ENCODE measurements at places on chromosomes 5 and 9. TPM values are rescaled to one million over a fixed set of nuclear protein-coding genes. Genes with fewer than 3 reads are reported as not detected.

The BTNL8 gene
- total RNA-seq, result not detected

GRCh38 chr9:137253717-137254623 is 1.2 kb upstream of the NELFB start:
- DNase-seq, result no peak
- H3K4me1 ChIP-seq, result no peaks in the 10 kb centered on the region
- no peaks in the 10 kb centered on the region for H3K27me3 ChIP-seq
- H3K36me3 ChIP-seq, result peaks cover 33% of the 10 kb centered on the region
- H3K4me3 ChIP-seq, result peak overlapping the region; percentile 82

The GTF2H2 gene
- total RNA-seq, result 19.4 TPM

GRCh38 chr5:96941140-96941539 is 5.3 kb downstream of the LNPEP start:
- H3K27me3 ChIP-seq, result no peaks in the 10 kb centered on the region
- H3K27ac ChIP-seq, result no peak overlapping the region
- H3K36me3 ChIP-seq, result peaks cover 9% of the 10 kb centered on the region
- no peak for DNase-seq
- peaks cover 34% of the 10 kb centered on the region for H3K4me1 ChIP-seq

DNA sequence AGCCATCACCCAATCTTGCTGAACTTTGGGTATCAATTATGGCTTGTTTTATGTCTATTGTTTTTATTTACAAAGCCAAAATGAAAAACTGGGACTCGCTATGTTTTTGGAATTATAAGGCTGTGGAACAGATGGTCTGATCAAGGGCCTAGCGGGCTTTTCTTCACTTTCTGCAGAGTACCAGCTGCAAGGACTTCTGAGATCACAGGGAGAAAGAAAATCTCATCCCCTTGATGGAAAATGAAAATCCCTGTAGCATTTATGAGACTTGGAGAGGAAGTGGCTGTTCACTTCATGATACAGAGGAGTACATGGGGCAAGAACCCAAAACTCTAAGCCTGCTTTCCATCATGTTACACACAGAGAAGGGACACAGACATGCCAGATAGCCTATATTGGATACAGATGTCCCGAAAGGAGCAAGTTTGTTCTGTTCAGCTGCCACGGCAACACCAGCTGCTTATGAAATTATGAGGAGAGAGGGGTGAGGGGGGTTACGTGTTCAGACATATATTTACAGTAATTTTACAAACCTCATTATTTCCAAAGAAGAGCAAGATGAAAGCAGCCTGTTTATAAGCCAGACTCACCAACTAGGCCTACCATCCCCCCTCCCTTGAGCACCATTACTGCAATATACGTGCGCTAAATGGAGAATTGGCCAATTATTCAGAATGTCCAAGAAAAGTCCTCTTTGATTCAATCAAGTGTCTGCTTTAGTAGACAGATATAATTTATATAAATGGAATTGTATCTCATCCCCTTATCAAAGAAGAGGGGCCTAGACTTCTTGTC is 220.0 kb downstream of the MARCHF11 start:
- DNase-seq, result no peak
- no peaks in the 10 kb centered on the region for H3K27me3 ChIP-seq
- H3K36me3 ChIP-seq, result no peaks in the 10 kb centered on the region
- H3K4me3 ChIP-seq, result no peak overlapping the region
- no peak overlapping the region for H3K27ac ChIP-seq
- H3K4me1 ChIP-seq, result no peaks in the 10 kb centered on the region

The CDH18 gene
- total RNA-seq, result not detected

The LCNL1 gene
- total RNA-seq, result not detected

DNA sequence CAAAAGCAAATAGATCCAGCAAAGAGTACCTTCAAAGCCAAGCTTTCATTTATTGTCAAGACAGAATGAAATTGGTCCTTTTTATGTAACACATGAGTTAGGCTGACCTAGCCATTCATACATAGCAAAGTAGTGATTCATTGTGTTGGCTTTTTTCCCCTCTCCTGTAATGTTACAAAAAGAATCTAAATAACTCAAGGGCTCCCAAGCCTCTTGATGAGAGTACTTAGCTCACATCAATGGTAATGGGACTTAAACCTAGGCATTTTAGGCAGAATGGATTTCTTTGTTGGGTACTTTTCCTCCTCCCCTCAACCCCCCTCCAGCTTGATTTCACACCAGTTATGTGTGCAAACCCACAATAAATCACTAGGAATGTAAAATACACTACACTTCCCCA is 123.7 kb downstream of the EBF1 start:
- DNase-seq, result peak; percentile 83
- H3K27ac ChIP-seq, result no peak overlapping the region
- no peaks in the 10 kb centered on the region for H3K36me3 ChIP-seq
- no peaks in the 10 kb centered on the region for H3K27me3 ChIP-seq
- no peak overlapping the region for H3K4me3 ChIP-seq
- peaks cover 29% of the 10 kb centered on the region for H3K4me1 ChIP-seq

The MYMK gene
- total RNA-seq, result not detected

The SLC6A18 gene
- not detected for total RNA-seq

The FANCC gene
- 12.1 TPM for total RNA-seq

DNA sequence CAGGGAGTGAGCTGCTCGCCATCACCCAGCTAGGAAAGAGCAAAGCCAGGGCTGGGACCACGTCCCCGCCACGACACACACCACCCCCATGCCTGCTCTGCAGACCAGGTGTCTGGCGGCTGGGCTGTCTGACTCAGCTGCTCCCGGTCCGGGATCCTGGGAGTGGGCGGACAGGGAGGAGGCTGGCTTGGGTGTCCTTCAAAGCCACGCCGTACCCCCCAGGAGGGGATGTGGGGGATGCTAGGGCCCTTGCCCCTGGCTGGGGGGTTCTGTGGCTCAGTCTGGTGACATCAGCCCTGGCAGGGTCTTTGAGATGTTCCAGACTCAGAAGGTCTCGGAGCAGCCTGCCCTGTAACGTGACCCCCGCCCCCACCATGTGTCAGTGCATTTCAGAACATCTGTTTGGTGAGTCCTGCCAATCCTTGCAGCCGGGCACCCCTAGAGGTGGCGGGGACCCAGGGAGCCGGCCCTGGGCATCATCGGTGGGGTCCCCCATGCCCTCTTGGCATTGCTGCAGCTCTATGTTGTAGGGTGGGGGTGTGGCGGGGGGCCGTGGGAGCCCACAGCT is 62.3 kb downstream of the HMCN2 start:
- H3K27ac ChIP-seq, result no peak overlapping the region
- H3K36me3 ChIP-seq, result no peaks in the 10 kb centered on the region
- no peak overlapping the region for H3K4me3 ChIP-seq
- H3K27me3 ChIP-seq, result peaks cover 84% of the 10 kb centered on the region
- H3K4me1 ChIP-seq, result no peaks in the 10 kb centered on the region

DNA sequence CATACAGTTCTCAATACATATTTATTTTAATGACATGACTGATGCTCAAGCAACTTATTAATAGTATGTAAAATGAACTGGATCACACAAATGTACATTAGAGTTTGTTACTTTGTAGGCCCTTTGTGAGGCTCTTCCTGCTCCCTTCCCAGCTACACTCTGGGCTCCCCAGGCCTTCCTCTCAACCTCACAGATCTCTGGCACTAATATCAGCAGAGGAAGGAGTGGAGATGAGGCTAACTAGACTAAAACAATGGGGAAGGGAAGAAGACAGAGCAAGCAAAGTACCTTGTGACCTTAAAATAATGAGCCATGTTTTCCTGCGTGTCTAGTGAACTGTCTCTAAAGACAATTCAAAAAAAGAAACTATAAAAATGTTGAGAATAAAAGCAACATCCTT is 30.3 kb upstream of the TEK start:
- peaks cover 5% of the 10 kb centered on the region for H3K4me1 ChIP-seq
- no peak overlapping the region for H3K4me3 ChIP-seq
- H3K27ac ChIP-seq, result no peak overlapping the region
- no peaks in the 10 kb centered on the region for H3K27me3 ChIP-seq
- no peaks in the 10 kb centered on the region for H3K36me3 ChIP-seq

- peaks cover 7% of the 10 kb centered on the region for H3K4me1 ChIP-seq
- no peaks in the 10 kb centered on the region for H3K36me3 ChIP-seq
- no peak overlapping the region for H3K4me3 ChIP-seq
Observed at GRCh38 chr5:17799521-17799920, 165.3 kb downstream of the TAF11L14 start.

The CEL gene
- total RNA-seq, result 1.9 TPM

DNA sequence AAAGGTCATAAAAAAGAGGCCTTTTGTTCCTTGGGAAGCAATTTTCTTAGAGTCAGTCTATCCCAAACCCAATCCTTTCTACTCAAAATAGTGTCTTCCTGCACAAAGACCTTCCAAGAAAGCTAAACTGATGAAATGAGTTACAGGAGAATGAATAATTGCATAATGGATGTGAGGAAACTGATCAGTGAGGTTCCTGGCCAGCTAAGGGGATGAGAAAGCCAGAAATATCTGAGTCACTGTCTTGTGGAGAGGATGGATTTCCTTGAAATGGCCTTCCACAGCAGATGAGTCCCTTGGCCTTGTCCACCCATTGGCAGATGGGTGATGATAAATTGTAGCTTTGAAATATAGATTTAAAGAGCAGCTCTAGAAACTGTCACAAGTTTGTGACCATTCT is 756.1 kb downstream of the DNAH5 start:
- H3K4me3 ChIP-seq, result no peak overlapping the region
- H3K27me3 ChIP-seq, result no peaks in the 10 kb centered on the region
- H3K36me3 ChIP-seq, result no peaks in the 10 kb centered on the region
- peak; percentile 54 for DNase-seq
- no peak overlapping the region for H3K27ac ChIP-seq

The SV2C gene
- not detected for total RNA-seq

DNA sequence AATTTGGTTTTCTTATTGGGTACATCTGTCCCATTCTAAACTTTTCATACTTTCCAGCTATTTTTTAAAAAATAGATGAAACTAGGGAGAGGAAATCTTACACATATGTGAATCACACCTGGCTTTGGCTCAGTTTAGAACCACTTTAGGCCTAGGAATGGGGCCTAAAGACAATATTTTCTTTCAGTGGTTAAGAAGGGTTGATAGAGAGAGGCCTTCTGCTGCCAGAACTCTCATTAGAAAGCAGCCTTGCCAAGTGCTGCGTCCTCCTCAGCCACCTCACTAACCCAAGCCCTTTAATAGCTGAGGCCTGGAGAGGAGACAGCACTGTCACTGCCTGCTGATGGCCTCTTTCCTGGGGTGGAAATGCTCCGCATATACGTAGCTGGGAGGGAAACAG is 167.5 kb downstream of the SAXO1 start:
- H3K27ac ChIP-seq, result no peak overlapping the region
- no peaks in the 10 kb centered on the region for H3K4me1 ChIP-seq
- H3K27me3 ChIP-seq, result no peaks in the 10 kb centered on the region

DNA sequence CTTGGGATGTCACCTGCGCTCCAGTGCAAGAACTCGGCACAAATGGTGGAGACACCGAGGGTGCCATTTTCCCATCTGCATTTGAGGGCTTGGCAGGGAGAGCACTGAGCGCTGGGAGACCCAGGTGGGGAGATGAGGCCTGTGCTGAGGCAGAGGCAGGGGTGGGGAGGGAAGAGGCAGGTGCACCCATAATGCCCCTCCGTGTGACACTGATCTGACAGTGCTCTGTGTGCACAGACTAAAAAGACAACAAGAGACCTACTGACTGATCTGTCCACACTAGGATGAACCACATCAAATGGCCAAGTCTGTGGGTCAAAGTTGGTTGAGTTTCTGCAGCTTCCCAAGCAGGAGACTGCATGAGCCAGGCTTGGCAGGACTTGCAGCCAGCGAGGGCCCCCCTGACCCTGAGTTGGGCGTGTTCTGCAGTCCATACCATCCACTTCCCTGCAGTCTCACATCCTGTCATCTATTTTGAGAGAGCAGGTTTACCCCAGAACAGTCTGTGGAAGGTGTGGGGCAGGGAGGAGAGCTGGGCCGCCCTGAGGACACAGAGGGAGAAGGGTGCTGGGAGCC is 41.9 kb downstream of the NEK6 start:
- no peak overlapping the region for H3K4me3 ChIP-seq
- H3K27ac ChIP-seq, result no peak overlapping the region
- peaks cover 36% of the 10 kb centered on the region for H3K4me1 ChIP-seq
- no peak for DNase-seq

DNA sequence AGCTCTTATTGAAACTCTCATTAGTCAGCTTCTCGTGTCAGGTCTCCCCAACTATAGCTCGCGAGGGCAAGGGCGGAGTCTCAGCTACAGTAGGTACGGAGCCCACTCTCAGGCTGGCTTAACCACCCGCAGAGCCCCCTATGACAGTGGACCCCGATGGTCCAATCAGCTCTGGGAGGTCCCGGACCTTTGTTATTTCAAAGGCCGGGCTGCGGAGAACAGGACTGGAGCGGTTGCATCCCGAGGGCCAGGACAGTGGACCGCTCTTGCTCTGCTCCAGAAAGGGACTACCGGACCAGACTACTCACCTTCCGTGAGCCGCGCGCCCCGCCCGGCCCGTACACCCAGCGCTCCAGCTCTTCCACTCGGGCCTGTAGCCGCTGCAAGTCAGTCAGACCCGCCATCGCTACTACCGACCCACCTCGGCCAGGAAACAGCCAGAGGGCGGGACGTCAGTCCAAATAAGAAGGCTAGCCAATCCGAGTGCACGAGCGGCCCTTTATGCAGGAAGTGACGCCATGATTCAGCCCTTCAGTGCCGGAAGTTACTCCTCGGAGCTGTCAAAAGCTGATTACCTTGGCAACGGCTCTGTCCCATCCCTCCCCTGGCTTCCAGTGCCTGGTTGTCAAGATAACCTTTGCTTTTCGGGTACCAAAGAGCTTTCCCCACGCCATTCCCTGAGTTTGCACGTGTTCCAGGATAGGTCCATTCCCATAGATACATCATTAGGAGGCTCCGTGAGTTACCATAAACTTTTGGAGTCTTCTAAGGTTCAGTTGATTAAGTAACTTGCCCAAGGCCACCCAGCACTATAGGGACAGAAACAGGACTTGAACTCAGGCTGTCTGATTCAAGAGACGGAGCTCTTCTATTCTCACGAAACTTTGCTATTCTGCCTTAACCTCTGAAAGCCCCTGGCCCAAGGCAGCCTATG is at the start of gene DCTN3:
Gene DCTN3 (minus strand): TSS at position 435 of the 934 bp plus-strand sequence. CDS start 31 bp downstream, at position 404.
- no peaks in the 10 kb centered on the region for H3K27me3 ChIP-seq
- H3K36me3 ChIP-seq, result peaks cover 8% of the 10 kb centered on the region
- peak within 1 kb of the TSS; percentile 74 for H3K27ac ChIP-seq

- no peak overlapping the region for H3K27ac ChIP-seq
- no peaks in the 10 kb centered on the region for H3K36me3 ChIP-seq
- no peak overlapping the region for H3K4me3 ChIP-seq
- H3K4me1 ChIP-seq, result no peaks in the 10 kb centered on the region
- no peaks in the 10 kb centered on the region for H3K27me3 ChIP-seq
Observed at GRCh38 chr5:17766031-17766430, 131.8 kb downstream of the TAF11L14 start.

- no peaks in the 10 kb centered on the region for H3K36me3 ChIP-seq
- no peak overlapping the region for H3K4me3 ChIP-seq
- no peaks in the 10 kb centered on the region for H3K4me1 ChIP-seq
- H3K27me3 ChIP-seq, result no peaks in the 10 kb centered on the region
- H3K27ac ChIP-seq, result no peak overlapping the region
Observed at GRCh38 chr5:29379619-29380018, 1813.9 kb upstream of the CDH6 start.

The PRXL2C gene
- total RNA-seq, result 17.0 TPM
